ENCODE measurements at places on chromosomes 5 and 9.

GRCh38 chr9:18371621-18372020 lies 102.3 kb upstream of the ADAMTSL1 start:
- DNase-seq, result no peak

GRCh38 chr5:36683821-36684434 lies 77.5 kb downstream of the SLC1A3 start:
- DNase-seq, result peak; percentile 78

DNA sequence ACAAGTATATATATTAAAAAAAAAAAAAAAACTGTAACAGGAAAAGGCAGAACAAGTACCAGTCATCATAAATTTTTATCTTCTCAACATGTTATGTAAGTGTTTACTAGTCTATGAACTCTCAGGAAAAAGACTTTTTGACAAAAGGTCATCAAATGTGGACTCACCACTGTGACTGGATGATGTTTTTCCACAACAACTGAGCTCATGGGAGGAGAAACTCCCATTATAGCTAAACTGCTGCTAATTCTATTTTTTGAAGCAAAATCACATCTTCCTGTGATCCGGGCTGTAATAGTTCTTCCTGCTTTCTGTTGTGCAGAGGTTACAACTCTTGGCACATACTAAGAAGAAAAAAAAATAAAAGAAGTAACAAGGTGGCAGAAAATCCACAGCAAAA lies 39.6 kb downstream of the POC5 start:
- DNase-seq, result no peak

DNA sequence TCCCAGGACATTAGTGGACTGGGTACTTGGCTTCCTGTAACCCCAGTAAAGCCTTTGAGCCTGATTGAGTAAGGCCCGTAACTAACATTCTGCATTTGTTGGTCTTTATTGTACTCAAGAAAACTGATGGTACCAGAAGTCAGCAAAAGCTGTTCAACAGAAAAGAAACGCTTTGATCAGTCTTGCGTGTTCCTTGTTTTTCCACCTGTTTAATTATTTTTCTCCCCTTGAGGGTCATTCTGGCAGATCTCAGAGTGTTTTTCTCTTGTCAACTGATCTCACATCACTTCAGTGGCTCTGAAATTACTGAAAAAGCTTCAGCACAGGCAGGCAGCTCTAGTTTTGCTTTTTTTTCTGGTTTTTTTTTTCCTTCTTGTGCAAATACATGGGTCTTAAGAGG lies 6.1 kb upstream of the TMEM268 start:
- no peak for DNase-seq

- no peak for DNase-seq
Measured at GRCh38 chr9:113350937-113351336, 1.6 kb downstream of the BSPRY start.

DNA sequence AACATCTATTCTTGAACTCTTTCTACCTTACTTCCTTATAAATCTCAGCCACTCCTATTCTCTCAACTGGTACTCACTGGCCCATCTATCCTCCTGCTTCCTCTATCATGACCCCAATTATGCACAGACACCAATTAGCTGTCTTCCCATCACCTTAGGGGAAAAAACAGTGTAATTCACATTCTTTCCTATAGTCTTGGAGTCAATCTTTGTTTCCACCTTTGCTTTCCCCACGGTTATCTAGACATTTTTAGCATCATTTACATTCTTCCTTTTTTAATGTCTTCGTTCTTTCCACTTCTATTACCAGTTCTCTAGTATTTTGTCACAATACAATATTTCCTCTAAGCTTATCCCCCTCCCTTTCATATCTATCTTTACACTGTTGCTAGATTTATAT lies 449.4 kb downstream of the TMEM38B start:
- no peak for DNase-seq

DNA sequence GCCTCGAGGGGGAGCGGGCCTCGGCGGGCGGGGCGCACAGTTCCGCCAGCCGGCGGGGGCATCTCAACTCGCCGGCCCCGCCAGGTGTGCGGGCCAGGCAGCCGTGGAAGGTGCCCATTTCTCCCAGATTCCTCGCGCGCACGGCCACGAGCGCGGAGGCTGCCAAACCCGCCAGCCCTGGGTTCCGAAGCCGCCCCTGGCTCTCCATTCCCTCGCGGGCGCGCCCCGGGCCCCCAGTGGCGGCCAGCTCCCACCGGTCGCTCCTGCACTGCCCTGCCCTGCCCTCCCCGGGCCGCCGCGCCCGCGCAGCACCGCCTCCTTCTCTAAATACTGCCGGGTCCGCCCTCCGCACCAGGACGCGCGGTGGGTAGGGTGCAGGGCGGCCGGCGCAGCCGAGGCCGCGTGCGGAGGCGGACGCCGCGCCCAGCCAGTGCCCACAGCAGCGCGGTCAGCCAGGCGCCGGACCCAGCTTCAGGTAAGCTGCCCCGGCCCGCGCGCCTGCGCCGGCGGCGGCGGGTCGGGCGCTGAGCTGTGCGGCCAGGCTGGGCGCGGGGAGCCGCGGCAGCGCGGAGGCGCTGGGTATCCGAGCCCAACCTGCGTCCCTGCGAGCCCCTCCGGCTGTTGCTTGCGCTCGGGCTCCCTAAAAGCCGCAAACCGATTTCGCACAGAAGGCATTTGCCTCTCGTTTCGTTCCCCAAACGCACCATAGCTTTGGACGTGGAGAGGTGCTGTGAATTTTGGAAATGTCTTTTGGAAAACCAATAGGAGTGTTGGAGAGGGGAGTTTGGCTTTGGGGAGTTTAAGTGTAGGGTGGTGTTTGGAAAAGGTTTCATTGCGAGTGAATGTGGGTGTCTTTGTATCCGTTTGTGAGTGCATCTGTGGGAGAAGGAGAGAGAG lies at the start of gene TMEM171:
TMEM171 (plus strand) TSS at position 354 of the 897 bp plus-strand sequence. CDS start 2,799 bp downstream, outside the sequence.
- no peak for DNase-seq

GRCh38 chr9:88372103-88372654 lies 16.1 kb upstream of the SPIN1 start:
- no peak for DNase-seq

GRCh38 chr5:131250751-131251475 lies 12.9 kb upstream of the CDC42SE2 start:
- DNase-seq, result no peak

GRCh38 chr9:8863069-8863468 lies 1063.5 kb upstream of the DMAC1 start:
- no peak for DNase-seq

DNA sequence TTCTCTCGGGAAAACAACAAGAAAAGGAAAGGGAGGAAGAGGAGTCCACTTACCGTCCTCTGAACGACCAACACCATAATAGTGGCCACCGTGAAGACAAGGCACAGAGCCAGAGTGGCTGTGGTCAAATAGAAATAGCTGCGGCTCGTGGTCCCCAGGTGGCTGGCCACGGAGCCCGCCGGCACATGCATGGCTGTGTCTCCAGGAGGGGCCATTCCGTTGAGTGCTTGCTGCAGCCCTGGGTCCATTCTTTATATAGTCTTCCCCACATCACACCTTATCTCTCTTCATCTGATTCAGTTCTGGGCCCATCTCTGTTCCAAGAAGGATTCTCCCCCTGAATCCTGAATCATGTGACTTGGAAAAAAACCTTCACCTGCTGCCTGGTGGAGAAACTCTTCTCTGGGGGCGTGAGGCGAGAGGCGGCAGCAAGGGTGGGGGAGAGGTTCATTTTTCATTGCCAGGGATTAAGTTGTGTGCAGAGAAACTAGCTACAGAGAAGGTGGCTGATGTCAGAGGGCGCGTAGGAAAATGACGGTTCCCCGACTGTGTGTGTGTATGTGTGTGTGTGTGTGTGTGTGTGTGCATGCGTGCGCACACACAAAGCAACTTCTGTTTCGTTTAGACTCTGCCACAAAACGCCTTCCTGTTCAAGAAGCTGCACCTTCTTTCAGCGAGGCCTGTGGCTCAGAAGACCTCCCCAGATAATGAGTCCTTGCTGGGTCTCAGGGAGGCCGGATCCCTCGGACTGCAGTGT lies at the start of gene TNFSF8:
TNFSF8 (minus strand) TSS at position 536 of the 757 bp plus-strand sequence; CDS start at position 248, 288 bp downstream.
- DNase-seq, result no peak

DNA sequence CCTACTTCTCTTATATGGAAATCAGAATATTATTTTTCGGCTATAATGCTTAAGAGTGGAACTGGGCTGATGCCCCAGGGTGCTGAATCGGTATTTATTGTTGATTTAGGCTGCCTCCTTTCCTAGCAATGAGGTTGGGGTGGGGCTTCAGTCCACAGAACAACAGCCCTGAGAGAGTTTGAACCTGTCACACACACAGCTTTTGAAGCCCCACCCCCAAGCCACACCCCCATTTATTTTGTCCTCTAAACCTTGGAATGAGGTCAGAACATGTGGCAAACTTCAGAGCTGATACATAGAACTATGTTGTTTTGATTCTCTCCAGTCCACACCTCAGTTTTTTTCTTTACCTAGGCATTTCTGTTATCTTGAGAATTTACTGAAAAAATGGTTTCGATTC lies 51.7 kb upstream of the CAMK4 start:
- no peak for DNase-seq

DNA sequence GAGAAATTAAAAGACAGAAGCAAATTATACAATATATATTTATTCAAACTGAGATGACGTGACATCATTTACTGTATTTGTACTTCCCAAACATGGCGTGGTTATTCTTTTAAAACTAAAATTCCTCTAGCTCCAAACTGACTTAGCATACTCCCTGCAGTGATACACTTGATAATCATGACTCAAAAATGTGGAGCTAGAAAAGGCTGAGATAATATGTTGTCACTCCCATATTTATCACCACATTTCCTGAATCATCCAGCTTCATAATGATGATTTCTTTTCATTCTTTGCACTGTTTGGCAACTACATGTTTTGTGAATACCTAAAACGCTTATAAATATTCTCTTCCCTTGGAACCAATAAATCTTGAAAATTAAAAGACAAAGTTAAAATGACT lies 341.0 kb downstream of the EBF1 start:
- DNase-seq, result no peak

- DNase-seq, result no peak
Measured at GRCh38 chr9:101369884-101370531, 14.8 kb downstream of the BAAT start.

GRCh38 chr9:122337556-122337929 lies 33.3 kb upstream of the PTGS1 start:
- no peak for DNase-seq
